ENCODE measurements at places on chromosomes 11 and 22.

DNA sequence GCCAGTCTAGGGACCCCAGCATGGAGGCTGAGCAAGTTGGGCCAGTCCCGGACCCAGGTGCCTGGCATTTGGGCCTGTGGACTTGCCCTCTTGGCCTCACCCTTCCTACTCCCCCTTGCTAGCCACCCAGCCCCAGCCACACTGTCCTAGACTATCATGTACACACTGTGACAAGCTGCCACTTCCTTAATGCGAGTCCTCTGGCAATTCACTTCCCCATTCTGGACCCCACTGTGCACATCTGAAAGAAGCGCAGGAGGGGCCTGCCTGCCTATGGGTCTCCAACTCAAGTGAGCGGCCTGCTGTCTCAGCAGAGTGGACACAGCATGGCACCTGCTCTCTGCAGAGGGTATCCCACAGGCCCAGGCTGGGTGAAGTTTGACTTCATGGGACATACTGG lies 68.5 kb upstream of the LMO1 start:
- no peak for DNase-seq

DNA sequence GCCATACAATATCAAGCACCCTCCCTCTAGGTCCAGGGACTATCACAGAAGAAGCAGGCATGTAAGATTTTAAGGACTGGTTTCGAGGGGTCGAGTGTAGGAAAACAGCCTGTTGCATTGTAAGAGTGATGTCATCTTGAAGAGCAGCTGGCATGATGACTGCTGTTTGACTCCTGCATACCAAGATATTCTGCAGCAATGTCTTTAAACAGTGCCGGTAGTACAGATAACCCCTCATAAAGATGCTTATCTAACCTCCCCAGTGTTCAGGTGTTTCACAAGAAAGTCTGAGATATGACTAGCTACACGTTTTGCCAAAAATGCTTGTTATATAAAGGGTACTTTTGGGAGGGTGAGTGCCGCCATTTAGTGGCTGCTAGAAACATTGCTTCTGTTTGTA lies 12.0 kb downstream of the FAM111A start:
- no peak for DNase-seq

DNA sequence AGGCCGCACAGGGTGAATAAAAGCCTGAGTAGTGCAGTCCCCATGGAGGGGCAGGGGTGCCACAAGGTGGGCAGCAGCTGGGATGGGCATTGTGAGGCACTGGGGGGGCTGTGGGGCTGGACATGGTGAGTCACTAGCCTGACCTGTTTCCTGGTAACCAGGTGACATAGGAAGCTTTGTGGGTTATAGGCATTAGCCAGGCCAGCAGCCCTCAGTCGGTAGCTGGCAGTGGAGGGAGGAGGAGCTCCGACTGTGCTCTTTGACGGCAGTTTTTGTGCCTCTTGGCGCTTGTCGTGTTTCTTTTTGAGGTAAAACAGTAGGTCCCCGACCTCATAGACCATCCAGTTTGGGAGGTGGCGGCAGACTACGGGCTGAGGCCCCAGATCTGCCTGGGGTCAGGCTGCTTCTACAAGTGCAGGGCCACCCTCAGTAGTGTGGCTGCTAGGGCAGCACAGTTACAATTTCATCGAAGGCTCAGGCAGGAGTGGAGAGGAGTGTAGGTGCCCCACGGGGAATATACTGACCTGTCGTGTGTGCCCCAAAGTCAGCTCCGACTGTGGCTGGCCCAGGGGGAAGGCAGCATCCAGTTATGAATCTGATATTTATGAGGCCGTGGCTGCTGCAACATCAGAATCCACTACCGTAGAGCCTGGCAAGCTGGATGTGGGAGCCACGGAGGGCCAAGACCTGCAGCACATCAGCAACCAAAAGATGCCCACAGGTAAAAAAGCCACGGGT lies 107.7 kb downstream of the CRYBB2 start:
- no peak for DNase-seq

DNA sequence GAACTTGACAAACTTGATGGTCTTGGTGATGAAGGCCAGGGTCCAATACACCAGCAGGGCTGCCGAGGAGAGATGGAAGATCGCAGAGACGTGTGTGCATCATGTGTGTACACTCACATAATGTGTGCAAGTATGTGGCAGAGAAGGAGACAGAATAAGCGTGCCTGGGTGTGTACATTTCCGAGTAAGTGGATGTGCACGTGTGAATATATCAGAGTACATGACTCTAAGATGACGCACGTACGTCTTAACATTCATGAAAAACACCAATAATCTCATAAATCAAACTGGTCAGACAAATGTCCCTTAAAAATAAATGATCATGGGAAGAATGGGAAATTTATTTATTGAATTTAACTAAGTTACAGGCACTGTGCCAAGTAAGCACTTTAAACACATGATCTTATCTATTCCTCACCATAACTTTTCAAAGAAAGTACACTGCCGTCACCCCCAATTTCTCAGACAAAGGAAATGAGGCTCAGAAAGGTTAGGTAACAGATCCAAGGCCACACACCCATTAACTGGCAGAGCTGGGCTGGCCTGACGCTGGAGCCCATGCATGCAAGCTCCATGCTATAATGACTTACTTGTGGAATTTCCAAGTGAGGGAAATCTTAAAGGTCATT lies 13.0 kb downstream of the ABCC8 start:
- DNase-seq: no peak

- no peak for DNase-seq
These were observed 34.9 kb downstream of the SBF1 start for GRCh38 chr22:50439871-50440331.

- peak; percentile 21 for DNase-seq
These were observed 18.8 kb downstream of the DDX25 start for GRCh38 chr11:125923012-125923579.

DNA sequence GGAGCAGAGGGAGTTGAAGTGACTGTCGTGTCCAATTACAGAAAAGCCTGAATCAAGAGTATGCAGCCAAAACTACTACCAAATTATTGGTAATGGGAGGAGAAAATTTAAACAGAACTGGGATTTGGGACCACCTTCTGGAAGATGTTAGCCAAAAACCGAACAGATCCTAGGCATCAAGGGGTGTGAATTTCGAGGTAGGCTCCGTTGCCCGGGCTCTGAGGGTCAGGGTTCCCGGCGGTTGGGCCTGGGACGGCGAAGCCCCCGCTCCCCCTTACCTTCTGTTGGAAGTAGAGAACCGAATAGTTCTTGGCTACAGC lies 313 bp downstream of the PRCP start:
- no peak for DNase-seq

GRCh38 chr11:115920092-115920461 lies 415.9 kb upstream of the CADM1 start:
- no peak for DNase-seq

DNA sequence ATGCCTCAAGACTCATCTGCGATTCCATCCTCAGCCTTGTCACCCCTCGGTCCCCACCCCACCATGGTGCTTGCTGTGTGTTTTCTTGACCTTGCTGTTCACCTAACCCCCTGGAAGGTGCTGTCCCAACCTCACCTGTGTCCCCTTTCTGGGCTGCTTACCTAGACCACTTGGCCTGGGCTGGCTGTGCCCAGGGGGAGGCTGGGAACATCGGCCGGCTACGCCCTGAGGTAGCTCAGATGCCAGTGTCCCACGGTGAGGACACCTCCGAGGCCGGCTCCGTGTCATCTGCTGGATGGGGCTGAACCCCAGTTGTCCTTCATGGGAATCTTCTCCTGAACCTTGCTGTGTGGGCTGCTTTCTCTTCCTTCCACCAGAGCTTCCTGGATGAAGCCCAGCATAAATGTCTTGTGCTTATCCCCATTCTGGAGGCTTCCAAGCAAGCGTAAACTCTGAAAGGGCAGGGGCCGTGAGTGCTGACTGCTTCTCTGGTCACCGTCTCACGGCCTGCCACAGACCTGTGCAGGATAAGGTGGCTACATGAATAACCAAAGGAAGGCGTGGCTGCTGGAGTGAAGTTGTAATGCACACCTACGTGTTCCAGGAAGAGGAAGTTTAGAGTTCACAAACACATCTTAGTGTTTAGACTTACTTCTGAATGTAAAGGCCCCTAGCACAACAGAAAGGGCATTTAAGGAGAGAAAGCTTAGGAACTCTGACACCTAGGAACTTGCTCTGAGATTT lies 724.3 kb downstream of the TBC1D22A start:
- DNase-seq: no peak

- DNase-seq: no peak
These were observed 4.8 kb downstream of the ALG12 start for GRCh38 chr22:49913446-49913845.

DNA sequence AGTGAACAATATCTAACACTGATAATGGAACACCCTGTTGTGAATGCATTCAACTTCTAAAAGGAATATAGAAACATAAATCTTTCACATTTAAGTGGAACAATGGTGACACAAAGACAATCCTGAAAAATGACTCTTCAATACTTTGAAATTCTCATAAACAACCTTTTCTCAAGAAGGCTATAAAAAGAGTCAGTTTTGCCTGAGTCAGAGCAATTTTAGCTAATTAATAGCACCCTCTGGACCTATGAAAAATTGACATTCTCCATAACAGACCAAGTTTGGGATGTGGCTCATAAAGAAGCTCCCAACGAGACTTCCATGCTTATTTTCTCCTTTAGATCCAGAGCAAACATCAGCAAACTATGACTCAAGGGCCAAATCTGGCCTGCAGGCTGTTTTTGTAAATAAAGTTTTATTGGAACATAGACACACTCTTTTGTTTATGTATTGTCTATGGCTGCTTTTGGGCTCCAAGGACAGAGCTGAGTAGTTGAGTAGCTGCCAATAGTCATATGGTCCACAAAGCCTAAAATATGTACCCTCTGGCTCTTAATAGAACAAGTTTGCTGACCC lies 108.0 kb downstream of the MAML2 start:
- no peak for DNase-seq

DNA sequence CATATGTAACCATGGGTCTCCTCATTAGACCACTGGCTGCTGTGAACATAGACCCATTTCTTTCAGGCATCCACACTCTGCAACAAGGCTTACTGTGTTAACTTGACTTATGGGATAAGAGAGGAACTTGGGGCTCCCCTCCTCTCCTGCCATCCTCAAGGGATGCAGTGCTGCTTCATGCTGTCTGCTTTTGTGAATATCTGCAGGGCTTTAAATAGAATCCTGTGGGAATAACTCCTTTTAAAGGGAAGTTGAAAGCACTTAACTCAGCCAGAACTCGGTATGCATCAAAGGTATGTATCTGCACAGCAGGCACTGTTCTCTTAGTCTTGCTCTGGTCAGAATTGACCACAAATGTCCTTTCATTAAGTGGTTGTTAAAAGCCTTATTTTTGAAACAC lies 222.5 kb upstream of the KIRREL3 start:
- no peak for DNase-seq

DNA sequence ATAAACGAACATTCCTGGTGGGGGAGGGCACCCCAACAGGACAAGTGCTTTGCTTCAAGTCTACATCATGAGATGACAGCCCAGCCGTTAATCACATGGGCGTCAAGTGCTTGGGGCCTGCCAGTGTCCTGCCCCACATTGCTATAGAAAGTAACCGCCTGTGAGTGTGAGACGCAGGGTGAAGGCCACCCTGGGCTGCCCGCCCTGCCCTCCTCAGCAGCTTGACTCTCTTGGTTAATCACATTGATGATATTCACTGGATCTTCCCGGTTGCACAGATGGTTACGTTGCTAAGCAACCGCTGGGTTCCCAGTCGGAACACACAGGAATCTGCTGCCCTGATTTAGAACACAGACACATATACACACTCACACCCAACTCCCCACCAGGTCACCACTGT lies 79.3 kb downstream of the CTTN start:
- DNase-seq: no peak

- DNase-seq: no peak
These were observed 6.1 kb downstream of the FADS3 start for GRCh38 chr11:61885166-61885778.

GRCh38 chr11:71339396-71339881 lies 87.1 kb upstream of the SHANK2 start:
- no peak for DNase-seq

GRCh38 chr11:121681550-121682268 lies 228.9 kb upstream of the SORL1-AS1 start:
- no peak for DNase-seq

DNA sequence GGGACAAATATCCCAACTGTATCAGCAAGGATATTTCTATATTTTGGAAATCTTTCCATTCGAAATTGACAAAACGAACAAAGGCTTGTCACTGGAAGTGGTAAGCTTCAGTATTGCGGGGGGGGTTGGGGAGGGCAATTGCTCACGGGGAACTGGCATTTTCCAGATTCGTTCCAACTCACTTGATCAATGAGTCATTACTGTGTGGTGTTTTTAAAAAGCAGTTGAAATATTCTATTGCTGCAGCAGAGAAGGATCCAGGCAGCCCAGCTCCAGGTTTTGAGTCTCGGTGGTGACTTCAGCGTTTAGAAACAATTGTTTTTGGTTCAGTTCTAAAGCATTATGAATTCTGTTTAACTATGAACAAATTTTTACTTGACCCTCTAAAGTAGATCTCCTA lies 33.8 kb upstream of the FBLN1 start:
- DNase-seq: no peak

GRCh38 chr11:120517801-120518291 lies 6.3 kb downstream of the GRIK4 start:
- no peak for DNase-seq

DNA sequence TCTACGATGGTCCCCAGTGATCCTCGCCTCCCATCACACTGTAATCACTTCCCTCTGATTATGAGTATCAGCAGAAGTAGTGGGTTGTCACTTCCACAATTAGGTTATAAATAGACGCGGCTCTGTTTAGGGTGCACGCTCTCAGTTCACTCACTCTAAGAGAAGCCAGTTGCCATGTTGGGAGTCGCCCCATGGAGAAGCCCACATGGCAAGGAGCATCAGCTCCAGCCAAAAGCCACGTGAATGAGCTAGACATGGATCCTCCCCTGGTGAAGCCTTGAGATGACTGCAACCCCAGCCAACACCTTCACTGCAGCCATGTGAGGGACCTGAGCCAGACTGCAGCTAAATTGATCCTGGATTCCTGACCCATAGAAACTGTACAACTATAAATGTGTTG lies 26.4 kb upstream of the MYOD1 start:
- no peak for DNase-seq

DNA sequence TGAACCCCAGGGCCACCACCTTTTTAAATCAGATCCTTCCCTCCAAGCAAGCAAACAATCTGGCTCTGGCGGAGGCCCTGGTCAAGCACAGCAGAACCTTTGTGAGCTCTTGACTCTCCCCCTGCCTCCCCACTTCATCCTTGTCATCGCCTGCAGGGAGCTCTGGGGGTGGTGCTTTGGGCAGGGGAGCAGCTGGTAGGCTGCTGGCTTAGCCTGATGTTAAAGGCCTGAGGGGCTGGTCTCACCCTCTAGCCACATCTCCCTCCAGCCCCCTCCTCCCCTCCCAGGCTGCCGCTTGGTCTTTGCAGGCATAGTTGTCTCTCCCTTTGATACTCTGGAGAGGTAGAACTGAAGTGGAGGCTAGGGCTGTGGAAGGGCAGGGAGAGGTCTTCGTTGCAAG lies 50.9 kb downstream of the THAP12 start:
- DNase-seq: no peak

DNA sequence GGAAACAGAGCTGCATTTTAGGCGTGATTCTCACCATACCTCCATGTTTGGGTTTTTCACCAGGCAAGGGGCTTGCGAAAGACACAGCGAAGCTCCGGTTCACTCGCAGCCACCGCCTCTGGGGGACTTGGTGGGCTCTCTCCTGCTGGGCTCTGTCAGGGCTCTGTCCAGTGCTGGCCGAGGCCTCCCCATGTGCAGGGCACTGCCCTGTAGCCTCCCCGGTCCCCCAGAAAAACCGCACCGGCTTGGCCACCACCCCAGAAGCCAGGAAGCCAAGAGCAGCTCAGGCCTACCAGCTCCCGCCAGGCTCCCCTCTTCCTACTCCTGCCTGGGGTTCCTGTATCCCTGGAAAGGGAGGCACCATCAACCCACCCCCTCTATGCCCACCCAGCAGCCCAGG lies 151.5 kb downstream of the CTTN start:
- no peak for DNase-seq
